ENCODE measurements at places on chromosomes 2 and 18.

- DNase-seq, result no peak
Measured at GRCh38 chr2:171004363-171004762, 75.3 kb downstream of the GORASP2 start.

- DNase-seq, result no peak
Measured at GRCh38 chr18:3683483-3683882, 233.5 kb downstream of the TGIF1 start.

- no peak for DNase-seq
Measured at GRCh38 chr2:141311430-141311829, 819.4 kb downstream of the LRP1B start.

GRCh38 chr2:57965961-57966360, 80.6 kb upstream of the VRK2 start:
- DNase-seq, result no peak

GRCh38 chr2:191650896-191651773, 26.8 kb upstream of the NABP1 start:
- no peak for DNase-seq

DNA sequence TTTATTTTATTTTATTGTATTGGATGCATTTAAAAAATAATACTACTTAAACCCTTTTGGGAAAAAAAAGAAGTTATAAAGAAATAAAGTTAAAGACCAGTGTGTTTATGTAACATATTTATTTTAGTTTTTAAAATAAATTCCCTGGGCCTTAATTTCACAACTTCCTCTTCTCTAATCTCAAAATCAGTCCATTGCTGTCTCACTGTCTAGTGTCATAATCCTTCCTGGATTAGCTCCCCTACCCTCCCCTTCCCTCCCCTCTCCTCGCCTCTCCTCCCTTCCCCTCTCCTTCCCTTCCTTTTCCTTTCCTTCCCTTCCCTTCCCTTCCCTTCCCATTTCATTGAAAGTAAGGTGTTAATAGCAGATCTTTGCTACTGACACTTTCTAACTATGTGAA, 40.3 kb upstream of the ZEB2 start:
- no peak for DNase-seq

DNA sequence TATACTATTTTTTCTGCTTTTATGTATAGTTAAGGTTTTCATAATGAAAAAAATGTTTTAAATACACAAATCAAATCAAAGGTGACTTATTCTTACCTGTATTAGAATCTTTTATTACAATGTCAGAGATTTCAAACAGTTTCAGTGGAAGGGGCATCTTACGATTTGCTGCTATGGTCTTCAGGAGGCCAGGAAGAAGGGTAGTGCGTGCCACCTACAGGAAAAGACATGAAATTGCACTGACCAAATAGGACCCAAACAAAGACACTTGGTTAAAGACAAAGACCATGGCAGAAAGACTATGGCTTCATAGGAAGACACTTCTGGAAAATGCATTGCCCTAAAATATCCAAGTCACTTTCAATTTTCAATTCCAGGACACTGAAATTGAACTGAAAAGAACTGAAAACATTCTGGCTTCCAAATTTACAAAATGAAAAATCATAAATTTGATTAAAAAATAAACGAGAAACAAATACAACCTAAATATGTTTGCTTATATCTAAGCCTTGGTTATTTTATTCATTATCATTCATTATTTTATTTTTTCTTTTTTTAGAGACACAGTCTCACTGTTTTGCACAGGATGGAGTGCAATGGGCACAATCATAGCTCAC, 42.1 kb downstream of the FARSB start:
- peak; percentile 22 for DNase-seq

DNA sequence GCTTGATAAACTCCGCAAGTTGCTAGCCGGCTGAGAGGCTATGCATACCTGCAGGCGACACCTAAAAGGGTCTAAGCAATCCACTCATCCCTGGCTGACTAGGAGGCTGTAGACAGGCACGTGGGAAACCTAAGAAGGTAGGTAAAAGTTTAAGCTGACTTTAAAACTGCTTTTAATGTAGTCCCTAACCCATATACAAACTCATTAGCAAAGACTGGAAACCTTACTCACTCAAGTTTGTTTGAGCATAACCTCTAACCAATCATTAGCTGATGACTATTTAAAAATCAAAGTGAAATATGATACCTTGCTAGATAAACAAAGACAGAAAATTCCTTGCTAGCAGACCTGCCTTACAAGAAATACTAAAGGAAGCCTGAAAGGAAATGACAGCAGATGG, 106.4 kb downstream of the EXOC6B start:
- no peak for DNase-seq

GRCh38 chr2:16739778-16740581, 74.3 kb upstream of the CYRIA start:
- no peak for DNase-seq

DNA sequence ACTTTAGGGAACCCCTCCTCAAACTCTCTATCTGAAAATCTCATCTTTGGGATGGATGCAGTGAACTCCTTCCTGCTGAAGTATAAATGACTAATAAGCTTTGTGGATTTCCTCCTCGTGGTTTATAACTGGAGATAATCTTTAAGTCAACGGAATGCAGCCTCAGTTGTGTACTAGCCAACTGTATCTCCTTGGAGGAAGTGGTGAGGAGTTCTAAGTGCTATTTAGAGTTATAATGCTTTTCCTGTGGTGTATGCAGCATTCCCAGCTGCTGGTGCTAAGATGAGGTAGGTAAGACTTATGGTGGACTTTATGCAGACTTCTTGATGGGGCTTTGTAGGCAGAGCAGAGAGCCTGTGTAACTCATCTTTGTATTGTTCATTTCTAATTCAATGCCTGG, 90.9 kb downstream of the LYPD6B start:
- DNase-seq, result no peak

GRCh38 chr2:709138-709765, 32.0 kb upstream of the TMEM18 start:
- DNase-seq, result no peak

DNA sequence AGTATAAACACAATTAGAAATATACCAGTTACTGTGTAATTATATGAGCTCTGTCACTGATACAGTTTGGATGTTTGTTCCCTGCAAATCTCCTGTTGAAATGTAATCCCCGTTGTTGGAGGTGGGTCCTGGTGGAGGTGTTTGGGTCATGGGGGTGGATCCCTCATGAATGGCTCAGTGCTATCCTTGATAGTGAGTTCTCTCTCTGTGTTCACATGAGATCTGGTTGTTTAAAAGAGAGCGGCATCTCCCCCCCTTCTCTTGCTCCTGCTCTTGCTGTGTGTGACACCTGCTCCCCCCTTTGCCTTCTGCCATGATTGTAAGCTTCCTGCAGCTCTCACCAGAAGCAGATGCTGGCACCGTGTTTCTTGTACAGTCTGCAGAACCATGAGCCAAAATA, 24.1 kb downstream of the MTX2 start:
- DNase-seq, result no peak

DNA sequence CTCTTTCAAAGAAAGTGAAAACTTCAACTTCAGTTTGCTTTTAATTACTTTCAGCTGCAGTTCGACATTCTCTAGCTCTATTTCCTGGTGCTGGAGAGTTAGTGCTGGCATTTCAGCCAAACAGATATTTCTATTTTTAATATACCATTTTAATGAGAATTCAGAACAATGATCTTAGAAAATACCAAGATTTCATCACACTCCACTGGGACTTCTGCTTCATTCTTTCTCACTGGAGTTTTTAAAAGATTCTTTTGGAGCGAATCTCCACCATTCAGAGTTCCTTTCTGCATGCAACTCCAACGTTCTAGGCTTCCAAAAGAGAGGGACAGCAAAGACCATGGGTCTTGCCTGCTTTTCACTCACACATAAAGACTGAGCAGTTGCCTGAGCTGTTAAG, 94.2 kb downstream of the CABLES1 start:
- DNase-seq, result no peak

DNA sequence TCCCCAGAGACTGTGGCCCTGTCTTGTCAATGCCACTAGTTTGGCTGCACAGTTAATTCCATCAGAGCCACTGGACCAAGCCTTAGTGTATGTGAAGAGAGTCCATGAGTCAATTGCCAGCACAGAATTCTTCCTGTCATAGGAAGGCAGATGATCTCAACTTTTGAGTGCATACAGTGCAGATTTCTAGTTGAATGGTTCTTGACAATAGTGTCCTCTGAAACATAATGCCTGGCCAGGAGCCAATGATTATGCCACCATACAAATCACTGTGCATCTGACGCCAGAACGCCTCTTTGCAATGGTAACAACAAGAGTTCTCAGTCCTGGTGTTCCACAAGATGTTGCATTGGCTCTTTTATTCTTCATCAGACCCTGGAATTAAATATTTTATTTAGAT, 7.1 kb downstream of the NEUROD1 start:
- no peak for DNase-seq

DNA sequence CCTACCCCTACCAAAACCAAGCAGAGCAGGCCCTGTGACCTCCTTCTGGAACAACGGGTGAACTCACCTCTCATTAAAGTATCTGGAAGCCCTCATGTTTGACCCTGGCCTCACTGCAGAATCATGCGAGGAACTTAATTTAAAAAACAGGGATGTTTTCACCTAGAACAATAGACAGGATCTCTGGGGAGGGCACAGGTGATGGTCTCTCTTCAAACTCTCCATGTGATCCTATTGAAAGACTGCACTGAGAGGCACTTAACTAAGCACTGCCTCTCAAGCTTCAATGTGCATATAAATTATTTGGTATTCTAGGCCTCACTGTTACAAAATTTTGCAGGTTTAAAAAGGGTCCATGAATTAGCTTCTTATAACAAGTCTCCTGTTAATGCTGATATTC, 7.5 kb downstream of the ZNF519 start:
- no peak for DNase-seq

GRCh38 chr2:181977661-181978350, 7.8 kb upstream of the PPP1R1C start:
- no peak for DNase-seq

All from HFF-Myc (cell line).